Stimulated activated CD4-positive, alpha-beta T cell treated with anti-CD3 and anti-CD28 coated beads, Interleukin-12 subunit alpha, Interleukin-12 subunit beta, amount 100 ng/mL, for 24 hours (primary cell): ENCODE measurements at places on chromosomes 12 and 14.

DNA sequence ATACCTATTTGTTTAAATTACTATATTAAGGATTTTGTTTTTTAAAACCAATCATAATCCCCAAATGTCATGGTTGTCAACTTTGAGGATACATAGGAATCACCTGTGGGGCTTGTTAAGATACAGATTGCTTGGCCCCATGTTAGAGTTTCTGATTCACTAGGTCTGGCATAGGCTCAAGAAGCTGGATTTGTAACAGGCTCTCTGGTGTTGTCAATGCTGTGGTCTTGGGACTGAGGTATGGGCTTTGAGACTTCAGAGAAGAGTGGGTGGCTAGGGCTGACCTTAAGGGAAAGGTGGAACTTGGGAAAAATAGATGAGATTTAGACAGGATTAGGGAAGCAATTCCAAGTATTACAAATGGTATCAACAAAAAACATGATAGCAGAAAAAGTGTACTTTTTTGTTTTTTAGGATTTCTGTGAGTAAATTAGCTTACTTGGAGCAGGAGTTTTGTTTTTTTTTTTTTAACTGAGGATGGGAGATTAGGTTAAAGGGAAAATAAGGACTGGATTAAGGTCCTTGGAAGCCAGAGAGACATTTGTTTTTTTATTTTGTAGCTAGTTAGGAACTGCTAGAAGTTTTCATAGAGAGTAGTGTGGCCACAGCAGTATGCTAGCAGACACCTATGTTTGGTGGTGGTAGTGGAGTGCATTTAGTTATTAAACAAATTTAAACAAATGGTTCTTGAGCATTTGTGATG, 88.6 kb downstream of the RAD51B start:
- DNase-seq, result no peak

DNA sequence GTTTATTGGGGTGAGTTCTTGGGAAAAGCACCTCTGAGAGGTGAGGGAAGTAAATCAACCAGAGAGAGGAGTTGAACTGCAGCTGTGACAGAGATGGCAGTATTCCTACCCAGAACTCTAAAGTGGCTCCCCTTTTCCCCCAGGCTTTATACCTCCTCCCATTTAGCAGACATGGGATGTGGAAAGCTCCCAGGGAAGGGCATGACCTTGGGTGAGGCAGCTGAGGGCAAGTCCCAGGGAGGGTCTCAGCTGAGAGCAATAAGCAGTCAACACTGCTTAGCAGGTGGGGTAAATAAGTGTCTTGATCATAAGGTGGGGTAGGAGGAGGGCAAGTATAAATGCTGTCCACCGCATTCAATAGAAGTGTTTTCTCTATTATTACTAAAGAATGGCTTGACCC, 143.0 kb downstream of the AKAP6 start:
- no peak for DNase-seq

- no peak for DNase-seq
Measured at GRCh38 chr12:992647-993046, 1.6 kb downstream of the ERC1 start.

GRCh38 chr14:74584951-74585350, 27.1 kb downstream of the LTBP2 start:
- no peak for DNase-seq

DNA sequence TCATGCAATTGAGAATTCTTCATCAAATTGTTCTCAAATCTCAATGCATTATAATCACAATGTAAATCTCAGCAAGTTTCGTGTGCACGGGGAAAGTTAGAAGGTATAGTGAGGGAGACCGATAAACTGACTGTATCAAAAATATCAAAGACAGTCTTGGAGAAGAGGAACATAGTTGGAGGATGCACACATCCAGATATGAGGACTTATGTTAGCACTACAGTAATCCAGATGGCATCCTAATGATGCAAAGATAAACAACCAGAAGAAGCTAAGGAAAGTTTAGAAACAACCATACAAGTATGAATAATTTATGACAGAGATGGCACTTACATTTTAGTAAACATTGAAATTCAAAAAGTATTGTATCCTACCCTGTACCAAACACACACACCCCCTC, 760.1 kb downstream of the RPS29 start:
- no peak for DNase-seq
